Urothelium cell line (cell line): ENCODE measurements at places on chromosomes 1 and 21.

- no peak for DNase-seq
These were observed 11.4 kb upstream of the KLHL12 start for GRCh38 chr1:202938287-202938925.

DNA sequence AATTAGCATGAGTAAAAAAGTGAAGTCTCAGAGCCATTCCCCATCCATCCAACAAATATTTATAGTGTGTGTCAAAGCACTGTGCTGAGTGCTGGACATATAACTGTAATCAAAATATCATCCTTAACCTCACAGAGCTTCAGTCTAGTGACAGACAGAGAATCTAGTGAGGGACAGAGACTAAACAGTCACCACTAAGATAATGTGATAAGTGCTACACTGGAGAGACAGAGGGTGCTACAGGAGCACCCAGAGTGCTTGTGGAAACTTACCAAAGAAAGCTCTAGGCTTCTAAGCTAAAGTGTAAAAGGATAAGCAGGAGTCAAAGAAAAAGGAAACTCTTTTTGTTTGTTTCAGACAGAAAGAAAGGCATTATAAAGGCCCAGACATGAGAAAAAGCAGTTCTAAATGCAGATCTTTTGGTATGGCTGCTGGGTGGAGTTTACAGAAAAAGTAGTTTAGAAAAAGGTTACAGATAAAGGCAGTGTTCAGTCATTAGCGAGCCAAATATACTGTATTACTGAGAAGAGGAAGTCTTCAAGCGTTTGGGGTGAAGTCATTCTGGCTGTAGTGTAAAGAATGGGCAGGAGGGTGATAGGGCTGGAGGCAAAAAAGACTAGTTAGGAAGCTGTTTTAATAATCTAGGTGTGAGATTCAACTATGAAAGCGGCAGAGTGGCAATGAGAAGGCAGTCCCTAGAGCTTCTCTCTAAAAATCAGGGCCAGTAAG is 83.8 kb downstream of the SCMH1 start:
- no peak for DNase-seq

- DNase-seq = no peak
These were observed 62.9 kb upstream of the SIM2 start for GRCh38 chr21:36636016-36636415.

DNA sequence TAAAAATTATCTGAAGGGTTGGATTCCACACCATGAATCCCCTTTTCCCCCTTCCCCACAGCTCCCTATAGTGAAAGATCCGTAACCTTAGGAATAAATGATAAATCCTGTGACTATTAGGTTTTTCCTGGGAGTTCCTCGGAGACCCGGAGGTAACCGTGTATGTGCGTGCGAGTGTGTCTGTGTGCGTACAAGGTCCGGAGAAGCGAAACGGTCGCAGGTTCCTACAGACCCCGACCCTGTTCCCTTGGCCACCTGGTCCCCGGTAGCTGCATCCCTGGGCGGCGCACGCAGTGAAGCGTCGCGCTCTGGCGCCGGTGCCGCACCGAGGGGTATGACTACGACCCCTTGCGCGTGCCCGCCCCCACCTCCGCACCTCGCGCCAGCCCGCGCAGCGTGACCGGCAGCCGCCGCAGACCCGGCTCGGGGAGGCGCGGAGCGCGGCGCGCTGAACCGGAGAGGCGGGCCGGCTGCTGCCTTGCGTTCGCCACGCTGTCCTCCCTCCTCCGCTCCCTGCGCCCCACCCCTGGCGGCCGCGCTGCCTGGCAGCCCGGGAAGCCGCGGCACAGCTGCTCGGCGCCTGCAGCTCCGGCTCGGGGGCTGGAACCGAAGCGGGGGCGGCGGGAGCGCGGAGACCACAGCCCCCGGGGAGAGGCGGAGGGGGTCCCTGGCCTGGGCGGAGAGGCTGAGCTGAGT is at the start of gene AK5:
Gene AK5 (plus strand): TSS at position 529 of the 696 bp plus-strand sequence. CDS start 295 bp downstream, outside the sequence.
- peak; percentile 30 for DNase-seq

GRCh38 chr21:37868446-37869295 is 47.6 kb downstream of the KCNJ6 start:
- peak; percentile 4 for DNase-seq

GRCh38 chr1:206703661-206704060 is 19.0 kb downstream of the MAPKAPK2 start:
- no peak for DNase-seq

DNA sequence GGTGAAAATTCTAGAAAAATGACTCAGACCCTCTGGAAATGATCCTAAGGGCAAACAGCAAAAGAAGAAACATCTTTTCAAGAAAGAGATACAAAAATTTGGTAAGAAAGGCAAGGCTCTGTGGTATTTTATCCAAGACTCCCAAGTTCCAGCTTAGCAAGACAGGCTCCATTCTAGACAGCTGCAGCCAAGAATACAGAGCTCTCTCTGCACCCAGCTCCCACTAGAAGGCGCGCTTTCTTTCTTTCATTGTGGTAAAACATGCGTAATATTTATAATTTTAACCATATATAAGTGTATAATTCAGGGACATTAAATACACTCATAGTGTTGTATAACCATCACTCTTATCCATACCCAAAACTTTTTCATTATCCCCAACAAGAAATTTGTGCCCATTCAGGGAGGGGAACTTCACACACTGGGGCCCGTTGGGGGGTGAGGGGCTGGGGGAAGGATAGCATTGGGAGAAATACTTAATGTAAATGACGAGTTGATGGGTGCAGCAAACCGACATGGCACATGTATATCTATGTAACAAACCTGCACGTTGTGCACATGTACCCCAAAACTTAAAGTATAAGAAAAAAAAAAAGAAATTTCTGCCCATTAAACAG is 2.2 kb upstream of the HFM1 start:
- peak; percentile 28 for DNase-seq

- DNase-seq = peak; percentile 25
These were observed 64.5 kb downstream of the BCAR3 start for GRCh38 chr1:93616996-93617669.

DNA sequence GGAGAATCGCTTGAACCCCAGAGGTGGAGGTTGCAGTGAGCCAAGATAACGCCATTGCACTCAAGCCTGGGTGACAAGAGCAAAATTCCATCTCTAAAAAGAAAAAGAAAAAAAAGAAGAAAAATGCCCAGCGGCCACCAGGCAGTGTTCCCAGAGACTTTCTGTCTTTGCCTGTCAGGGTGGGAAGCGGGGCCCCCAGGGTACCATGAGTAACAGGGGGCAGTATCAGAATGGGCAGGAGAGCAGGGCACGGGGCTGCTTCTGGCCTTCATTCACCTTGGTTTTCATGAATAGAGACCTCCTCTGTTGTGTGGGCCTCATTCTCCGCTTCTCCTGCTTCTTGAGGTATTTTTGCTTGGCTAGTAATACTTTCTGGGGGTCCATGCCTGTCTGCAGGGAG is 20.4 kb downstream of the SLC26A9 start:
- DNase-seq = no peak

DNA sequence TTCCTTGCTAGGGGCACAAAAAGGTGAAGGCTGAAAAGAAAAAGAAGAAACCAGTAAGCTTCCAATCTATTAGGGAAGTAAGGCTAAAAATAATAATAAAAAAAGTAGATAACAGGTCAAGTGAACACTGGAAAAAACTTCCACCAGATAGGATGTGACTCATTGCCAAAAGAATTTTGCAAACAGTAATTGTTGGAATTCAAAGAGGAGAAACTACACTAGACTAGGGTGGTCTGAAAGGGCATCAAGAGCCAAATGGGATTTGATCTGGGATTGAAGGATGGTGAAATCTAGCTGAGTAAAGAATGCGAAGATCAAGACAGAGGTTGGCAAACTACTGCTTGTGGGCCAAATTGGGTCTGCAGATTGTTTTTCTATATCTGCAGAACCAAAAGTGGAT is 6.0 kb upstream of the ST6GALNAC3 start:
- peak; percentile 54 for DNase-seq

- no peak for DNase-seq
These were observed 29.1 kb upstream of the ATP2B4 start for GRCh38 chr1:203597331-203598090.

DNA sequence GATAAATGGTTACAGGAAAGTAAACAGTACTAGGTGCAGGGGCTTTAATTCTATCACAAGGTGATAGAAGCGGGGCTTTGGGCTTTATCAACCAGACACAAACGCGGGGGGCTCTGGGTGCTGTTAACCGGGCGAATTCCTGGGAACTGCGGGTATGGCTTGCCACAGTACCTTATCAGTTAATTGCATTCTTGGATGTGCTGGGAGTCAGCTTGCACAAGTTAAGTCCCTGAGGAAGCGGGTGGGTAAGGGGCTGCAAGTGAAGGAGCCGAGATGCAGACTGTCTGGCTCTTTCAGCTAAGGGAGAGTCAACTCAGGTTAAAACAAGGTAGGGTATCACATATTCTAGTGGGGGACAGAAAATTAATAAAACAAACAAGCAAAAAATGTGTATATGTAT is 661 bp downstream of the GBP4 start:
- no peak for DNase-seq

GRCh38 chr1:201954263-201955008 is 867 bp upstream of the TIMM17A start:
- no peak for DNase-seq

DNA sequence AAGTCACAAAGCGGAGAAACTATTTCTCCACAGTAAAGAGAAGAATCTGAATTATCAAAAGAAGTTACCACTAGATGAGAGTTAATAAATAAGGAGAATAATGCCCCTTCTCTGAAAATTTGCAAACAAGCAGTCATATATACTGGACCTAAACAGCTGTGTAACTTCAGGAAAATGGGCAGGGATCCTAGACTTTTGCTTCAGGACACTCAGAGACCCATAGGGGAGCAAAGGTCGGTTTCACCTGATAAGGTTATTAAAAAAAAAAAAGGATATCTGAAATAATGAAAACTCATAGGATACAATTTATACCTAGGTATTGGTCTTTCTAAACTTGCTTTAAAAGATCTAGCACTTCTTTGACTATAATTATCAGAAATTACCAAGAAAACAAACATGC is 191.4 kb downstream of the KCNH1 start:
- DNase-seq = no peak

DNA sequence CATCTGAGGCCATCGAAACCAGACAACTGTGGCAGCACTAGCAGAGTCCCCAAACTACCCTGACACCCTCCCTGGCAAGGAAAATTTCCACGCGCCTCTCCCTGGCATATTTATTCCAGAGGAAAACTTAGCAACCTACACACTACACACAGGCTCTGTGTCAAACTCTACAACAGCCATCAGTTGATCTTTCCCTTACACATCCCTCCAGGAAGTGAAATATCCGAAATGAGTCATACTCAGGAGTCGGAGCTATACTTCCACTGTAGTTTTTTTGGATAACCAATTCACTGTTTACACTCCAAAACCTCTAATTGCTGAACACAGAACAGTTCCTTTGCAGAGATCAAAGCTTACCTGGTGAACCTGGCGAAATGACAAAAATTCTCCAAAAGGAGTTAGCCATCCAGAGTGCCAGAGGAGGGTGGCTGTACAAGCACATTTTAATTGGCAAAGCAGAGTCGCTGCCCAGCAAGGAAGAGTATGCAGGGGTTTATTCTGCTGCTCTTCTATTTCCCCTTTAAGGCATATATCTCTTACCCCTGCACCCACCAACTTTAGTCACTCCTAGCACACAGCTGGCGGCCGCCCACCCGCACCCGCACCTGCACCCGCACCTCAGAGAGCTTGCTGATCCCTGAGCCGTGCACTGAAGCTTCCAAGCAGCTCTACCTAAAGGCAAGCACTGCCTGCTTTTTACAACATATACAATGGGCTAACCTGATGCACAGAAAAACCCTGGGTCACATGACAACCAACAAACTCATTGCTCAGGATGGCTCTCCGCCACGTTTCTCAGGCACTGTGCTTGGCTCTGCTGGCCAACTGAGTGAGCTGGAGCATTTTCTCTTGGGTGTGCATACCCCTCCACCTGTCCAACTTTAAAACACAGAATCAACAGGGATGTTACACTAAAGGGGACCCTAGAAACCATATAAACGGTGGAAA is 54.9 kb downstream of the CAPZB start:
- peak; percentile 51 for DNase-seq

GRCh38 chr21:36320421-36321324 is 676 bp downstream of the MORC3 start:
- peak; percentile 23 for DNase-seq

DNA sequence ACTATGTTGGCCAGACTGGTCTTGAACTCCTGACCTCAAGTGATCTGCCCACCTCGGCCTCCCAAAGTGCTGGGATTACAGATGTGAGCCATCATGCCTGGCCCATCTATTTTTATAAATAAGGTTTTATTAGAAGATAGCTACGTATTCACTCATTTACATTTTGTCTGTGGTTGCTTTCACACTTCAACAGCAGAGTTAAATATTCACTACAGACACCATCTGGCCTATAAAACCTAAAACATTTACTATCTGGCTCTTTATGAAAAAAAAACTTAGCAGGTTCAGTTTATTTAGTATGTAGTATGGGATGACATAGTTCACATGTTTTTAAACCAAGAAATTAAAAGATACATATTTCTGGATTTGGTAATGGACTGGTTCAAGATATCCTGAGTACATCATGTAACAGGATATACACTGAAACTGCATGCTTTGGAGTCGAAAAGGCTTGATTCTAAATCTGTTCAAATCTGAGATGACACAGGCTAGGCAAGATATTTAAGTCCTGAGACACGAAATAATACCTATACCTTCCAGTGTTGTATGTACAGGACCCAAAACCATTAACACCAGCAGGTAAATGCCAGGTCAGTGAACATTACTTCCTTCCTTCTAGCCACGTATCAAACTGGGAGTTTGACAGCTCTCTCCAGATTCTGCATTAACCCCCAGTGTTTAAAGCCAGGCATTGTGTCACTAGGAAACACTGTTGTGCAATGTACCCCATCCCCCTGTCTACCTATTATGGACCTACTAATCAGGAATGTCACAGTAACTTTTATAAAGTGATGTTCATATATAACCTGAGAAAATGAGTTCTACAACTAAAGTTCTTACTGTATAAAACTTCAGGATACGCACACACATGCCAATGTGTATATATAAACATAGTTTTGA is 54.3 kb upstream of the SDC3 start:
- no peak for DNase-seq

GRCh38 chr1:54803761-54804470 is 2.8 kb upstream of the TTC22 start:
- no peak for DNase-seq

DNA sequence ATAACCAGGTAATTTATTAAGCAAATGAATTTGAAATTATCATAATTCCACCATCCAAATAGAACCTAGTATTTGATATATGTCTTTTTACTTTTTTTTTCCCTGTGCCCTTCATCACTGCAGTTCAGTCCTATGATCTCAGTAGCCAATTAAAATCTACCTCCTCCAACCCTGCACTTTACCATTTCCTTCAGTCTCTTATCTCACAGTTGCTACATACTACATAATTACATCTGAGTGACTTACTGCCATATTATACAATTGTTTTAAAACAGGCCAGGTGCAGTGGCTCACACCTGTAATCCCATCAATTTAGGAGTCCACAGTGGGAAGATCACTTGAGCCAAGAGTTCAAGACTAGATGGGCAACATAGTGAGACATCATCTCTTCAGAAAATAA is 73.2 kb downstream of the PRKACB start:
- DNase-seq = no peak

- DNase-seq = no peak
These were observed 18.5 kb upstream of the ADARB1 start for GRCh38 chr21:45055861-45056260.

GRCh38 chr1:30762152-30762929 is 4.8 kb upstream of the LAPTM5 start:
- no peak for DNase-seq

- DNase-seq = no peak
These were observed 6.1 kb downstream of the CYP4B1 start for GRCh38 chr1:46804926-46805325.

GRCh38 chr1:30864681-30865080 is 43.9 kb downstream of the SDC3 start:
- DNase-seq = no peak

GRCh38 chr1:62294261-62294660 is 25.0 kb downstream of the KANK4 start:
- peak; percentile 28 for DNase-seq

- no peak for DNase-seq
These were observed 48.2 kb upstream of the ABCA4 start for GRCh38 chr1:94169126-94169525.
